ENCODE measurements at places on chromosomes 1 and 21. TPM values are rescaled to one million over a fixed set of nuclear protein-coding genes. Genes with fewer than 3 reads are reported as not detected.

The OR2L2 gene
- not detected for total RNA-seq

GRCh38 chr1:244164511-244164890 is 113.4 kb downstream of the ZBTB18 start:
- DNase-seq: no peak

GRCh38 chr1:226692051-226692792 is 46.9 kb downstream of the ITPKB start:
- no peak for DNase-seq

The TMIGD3 gene
- not detected for total RNA-seq

DNA sequence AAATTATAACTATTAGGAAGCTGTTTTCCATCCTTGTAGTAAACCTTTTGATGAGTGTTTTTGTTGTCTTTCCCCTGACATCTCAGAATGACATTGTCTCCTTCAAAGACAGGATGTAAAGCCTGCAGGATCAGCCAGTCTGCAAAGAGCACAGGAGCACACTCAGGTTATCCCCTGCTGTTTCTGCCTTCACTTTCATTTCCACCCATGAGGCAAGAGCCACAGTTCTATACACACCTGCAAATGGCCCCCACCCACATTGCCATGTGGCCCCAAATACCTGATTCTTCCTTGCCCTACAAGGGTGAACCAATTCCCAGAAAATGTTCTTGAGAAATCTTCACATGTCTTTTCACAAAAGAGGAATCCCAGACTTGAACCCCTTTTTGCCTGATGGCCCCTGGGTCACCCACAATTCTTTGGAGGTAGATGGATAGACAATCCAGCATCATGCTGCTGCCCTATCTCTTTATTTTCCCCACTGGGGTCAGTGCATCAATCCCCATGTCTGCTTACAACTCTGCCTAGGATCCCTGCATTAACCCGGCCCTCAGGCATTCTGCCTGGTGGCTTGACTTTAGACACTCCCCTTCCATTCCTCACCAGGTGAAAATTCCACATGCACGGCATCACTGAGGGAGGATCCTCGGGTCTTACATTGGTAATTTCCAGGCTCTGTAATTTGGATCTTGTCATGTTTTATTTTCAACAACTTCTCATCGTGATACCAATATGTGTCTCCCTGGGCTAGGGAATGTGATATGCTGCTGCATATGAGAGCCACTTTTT is 2.6 kb downstream of the FCRL3 start:
- DNase-seq: no peak

DNA sequence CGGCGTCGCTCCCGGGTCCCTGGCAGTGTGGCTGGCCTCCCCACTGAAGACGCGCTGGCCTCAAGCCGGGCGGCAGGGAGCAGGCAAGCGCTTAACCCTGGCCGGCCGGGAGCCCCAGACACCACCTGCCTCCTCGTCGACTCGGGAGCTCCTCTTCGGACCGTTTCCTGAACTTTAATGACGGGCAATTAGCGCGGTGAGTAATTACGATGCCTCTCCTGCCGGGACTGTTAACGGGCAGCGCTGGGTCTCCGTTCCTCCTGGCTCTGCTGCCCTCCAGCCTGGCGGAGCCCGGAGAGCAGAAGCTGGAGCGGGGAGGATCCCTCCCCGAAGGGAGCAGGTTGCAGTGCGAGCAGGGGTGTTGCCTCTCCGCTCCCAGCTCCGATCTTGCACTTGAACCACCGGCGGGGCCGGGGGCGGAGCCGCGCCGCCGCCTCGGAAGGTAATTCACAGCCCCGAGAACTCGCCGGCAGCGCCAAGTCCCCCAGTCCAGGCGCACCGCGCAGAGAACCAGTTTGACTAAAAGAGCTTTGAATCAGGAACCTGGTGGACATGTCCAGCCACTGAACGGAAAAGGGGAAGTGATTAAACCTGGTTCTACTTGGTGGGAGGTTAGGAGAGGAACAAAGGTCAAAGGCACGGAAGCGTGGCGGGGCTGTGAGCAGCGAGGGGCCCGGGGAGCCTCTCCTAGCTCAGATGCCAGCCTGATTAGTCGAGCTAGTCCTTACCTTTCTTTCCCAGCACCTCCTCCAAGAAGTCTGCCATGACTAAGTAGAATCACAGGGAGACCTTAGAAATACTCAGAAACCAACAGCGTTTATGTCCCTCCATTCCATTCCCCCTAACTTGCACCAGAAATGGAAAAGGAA is 18.3 kb upstream of the PLEKHA6 start:
- no peak for DNase-seq

- DNase-seq: no peak
Measured at GRCh38 chr1:236289492-236290131, 7.9 kb upstream of the ERO1B start.

DNA sequence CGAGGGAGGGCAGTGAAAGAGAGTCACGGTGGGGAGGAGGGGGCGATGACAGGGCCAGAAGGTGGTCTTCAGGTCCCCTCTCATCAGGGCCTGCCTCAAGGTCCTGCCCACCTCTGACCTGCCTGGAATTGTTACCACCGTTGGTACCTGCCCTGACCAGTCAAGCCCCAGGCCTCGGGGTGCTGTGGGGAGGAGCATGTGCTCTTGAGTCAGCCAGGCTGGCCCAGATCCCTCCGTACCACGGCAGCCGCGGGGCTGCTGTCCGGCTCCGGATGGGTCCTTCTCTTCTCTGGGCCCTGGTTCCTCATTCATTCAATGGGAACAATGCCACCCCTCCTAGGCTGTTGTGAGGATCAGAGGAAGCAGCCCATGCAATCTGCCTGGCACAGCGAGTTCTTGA is 22.0 kb downstream of the SERINC2 start:
- no peak for DNase-seq

DNA sequence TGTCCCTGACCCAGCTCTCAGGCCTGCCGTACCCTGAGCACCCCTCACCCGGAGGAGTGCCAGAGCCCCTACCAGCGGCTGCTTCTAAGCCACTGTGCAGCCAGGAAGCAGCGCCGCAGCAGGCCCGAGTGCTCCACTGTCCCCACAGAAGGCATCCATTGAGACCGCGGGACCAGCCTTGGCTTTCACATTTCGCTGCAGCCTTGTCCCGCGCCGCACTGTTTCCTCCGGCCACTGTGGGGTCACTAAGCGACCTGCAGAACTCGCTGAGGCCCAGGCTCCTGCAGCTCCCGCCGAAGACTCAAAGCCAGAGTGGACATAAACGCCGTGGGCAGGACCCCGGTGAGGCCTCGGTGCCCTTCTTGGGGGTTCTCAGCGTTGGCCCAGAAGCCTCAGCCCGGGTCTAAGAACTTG is 3.0 kb downstream of the ALX3 start:
- DNase-seq: no peak

DNA sequence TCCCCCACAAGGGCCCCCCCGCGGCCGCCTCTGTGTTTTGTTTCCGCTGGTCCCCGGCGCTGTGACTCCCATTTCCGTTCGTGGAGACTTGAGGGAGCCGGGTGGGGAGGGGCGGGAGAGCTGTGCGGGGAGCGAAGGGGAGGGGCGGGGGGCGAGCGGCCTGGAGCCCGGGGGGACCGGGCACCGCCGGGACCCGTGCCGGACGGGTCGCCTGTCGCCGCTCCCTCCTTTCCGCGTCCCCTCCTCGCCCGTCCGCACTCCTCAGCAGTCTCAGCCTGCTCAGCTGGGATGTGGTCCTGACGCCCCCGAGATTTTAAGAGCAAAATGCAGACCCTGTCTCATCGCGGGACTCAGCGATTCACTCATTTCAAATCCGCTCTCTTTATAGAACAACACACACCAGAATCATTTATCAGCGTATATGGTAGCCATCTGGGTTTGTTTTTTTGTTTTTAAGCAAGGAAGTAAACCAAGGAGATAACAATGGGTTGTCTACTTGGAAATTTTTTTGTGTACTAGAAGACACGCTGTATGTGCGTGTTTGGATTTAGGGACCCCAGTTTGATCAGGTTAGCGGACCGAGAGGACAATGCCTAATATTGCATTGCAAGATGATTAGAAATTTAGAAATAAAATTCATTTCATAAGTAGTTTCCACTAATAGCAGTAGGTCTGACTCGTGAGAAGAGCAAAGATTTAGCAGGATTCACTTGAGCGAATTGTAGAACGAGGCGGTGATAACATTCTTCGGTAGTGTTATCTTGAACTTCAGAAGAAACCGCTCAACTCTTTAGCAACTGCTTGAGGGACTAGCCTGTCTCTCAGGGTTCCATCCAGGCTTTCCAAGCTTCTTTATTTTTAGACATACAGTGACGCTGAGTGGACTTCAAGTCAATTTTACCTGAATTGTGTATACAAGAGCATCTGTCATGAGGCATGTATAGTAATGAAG is 1.1 kb downstream of the GABPA start:
- peak; percentile 86 for DNase-seq

- peak; percentile 73 for DNase-seq
Measured at GRCh38 chr1:55584526-55585401, 369.6 kb upstream of the USP24 start.

GRCh38 chr1:76262601-76263000 is 188.1 kb downstream of the ST6GALNAC3 start:
- no peak for DNase-seq

DNA sequence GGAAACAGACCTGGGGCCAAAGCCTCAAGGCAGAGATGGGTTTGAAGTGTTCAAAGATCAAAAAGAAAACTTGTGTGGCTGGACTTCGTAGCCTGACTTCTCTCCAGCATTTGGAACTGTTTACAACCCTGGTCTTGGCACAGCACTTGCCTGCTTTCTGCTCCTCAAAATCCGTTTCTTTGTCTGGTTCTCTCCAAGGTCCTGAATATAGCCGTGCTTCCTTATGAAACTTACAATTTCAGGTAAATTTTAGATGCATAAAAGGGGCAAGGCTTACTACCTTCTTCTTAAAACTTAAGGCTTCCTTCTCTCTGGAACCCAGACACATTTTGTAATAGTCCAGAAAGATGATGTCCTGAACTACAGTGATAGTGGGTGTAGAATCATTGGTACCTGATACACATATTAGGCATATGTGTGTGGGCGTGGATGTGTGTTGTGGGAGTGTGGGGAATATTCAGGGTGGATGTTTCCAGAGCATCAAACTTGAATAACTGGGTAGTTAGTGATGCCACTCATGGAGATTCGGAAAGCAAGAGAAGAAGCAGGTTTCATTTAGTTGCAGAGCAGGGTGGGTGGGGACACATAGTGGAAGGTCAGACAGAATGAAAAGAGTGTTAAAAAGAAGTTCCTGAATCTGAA is 26.4 kb upstream of the FAM78B start:
- DNase-seq: no peak

- peak; percentile 39 for DNase-seq
Measured at GRCh38 chr1:22105611-22106207, 37.2 kb downstream of the WNT4 start.

GRCh38 chr1:245663841-245664240 is 509.1 kb downstream of the KIF26B start:
- no peak for DNase-seq

The KIF21B gene
- total RNA-seq: under 0.01 TPM

DNA sequence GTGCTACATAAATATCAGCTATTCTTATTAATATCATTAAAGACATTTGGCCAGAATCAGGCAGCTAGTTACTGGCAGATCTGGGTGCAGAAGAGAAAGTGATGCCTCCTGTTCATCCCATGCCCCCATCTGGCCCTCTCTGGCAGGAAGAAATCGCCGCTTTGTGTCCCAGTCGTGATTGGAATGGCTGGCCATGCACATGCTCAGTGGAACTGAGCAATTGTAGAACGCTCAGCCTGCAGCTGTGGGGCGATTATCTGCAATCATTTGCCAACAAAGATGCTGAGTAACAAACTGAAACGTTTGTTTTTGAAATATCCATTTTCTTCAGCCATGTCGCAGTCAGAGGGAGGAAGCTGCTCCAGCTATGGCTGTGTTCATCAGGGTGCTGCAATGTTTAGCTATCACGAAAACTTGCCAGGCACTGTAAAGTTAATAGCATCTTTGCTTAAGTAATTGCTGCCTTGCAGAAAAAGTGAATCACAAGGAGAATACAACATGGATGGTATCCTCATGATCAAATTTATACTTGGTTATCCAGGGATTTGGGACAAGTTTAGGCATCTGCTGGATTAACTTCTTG is 36.5 kb downstream of the NGF start:
- no peak for DNase-seq

The IL22RA1 gene
- not detected for total RNA-seq

The LRRC53 gene
- total RNA-seq: not detected

The CELSR2 gene
- total RNA-seq: 0.17 TPM

The MYCL gene
- 9.6 TPM for total RNA-seq

DNA sequence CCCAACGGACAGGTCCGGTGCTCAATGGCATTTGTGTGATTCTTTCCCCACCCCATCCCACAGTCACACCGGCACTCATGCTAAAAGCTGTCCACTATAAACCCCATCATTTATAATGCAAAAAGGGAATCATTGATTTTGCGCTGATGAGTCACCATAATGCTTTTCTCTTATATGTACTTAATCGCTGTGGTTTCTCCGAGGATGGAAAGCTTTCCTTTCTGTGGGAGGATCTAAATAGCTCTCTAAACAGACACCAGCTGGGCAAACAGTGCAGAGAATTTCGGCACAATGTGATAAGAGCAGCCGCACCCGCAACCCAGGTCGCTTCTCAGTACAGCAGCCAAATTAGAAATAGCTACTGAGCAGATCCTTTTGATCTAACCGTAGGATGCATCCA is 85.6 kb downstream of the SETD4 start:
- DNase-seq: peak; percentile 35

DNA sequence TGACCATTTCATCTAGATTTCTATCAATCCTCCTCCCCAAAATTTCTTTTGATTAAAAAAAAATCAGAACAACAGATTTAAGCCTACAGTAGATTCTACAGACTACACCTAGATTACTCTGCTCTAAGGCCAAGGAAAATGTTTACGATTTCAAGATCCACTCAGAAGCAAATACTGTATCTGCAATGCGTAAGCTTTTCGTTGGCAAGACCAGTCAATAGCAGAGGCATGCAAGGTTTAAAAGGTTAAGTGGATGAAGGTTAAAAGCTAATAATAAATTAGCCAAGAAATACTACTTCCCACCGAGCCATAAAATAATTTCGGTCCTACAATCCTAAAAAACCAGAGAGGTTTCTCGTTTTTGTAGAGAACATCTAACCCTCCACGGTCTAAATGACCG is 1.3 kb downstream of the CLSTN1 start:
- no peak for DNase-seq

DNA sequence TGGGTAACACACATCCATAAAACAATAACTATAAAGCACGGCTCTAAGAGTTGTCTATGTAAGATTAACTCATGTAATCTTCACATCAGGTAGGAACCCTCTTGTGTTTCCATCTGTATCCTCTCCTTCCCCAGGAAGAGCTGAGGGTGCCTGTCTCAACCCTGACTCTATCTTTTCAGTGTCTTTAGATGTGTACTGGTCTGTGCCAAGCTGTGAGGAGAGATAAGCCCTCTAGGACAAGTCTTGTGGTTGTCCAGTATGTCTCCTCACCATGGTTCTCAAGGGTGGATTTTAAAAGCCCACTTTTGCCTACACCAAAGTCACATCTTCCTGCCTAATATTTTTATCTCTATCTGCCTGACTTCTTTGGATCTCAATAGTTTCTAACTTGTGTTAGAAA is 300.1 kb downstream of the KCNT2 start:
- DNase-seq: no peak

The SPRR4 gene
- total RNA-seq: not detected

The OR14A2 gene
- total RNA-seq: not detected

DNA sequence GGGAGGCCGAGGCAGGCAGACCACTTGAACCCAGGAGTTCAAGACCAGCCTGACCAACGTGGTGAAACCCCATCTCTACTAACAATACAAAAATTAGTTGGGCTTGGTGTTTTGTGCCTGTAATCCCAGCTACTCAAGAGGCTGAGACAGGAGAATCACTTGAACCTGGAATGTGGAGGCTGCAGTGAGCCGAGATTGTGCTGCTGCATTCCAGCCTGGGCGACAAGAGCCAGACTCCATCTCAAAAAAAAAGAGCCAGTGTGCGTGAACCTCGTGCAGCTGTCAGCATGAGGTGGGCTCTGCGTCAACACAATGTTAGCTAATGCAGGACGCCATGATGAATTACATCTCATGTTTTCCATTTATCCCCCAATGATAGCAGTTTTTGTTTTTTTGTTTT is 110.7 kb upstream of the SLC45A1 start:
- DNase-seq: no peak

All from LHCN-M2 (cell line).